ENCODE measurements at places on chromosomes 7 and 10.

DNA sequence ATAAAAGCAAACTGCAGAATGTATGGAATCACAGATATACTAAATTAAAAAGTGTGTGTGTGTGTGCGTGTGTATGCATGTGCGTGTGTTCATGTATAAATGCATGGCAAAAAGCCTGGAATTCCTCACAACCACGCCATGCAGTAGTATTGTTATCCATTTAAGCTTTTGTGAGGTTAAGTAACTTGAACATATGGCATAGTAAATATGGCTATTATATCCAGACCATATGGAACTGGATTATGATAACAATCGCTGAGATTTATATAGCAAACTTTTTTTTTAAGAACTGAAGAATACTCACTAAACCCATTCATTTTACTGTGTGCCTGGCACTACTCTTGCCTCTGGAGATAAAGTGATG lies 22.3 kb upstream of the NANOS1 start:
- DNase-seq: no peak

- no peak for DNase-seq
Measured at GRCh38 chr7:157041514-157042277, 31.2 kb upstream of the MNX1 start.

DNA sequence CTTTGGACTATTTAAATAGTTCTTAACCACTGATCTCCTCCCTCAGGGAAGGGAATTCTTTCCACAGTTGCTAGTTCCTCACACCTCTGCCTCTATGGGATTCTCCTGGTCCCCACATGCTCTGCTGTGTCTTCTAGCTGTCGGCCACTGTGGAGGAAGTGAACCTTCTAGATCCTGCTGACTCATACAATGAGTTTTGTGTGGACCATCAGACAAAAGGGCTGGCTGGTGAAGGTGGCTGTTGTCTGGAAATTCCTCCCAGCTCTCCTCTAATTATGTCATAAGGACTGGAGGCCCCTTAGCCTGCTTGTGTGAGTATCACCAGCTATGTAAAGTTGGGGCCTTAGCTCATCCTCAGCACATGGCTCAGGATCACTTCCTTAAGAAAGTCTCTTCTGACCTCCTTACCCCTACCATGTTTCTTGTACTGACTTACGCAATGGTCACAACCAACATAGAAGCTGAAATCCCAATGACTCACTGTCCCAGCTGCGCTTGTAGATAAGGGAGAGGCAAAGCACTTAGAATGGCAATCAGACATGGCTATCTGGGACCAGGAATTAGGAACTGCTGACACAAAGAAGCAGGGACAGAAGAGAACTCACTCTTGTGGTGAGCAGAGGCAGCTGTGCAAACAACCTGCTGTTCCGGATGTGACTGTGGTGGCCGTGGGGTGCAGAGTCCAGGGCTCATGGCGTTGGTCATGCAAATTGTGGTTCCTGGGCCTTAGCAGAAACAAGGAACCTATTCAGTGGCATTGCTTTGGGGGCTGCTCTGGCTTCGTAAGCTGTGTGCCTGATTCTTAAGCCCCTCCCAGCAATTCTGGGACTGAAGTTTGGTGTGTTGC lies 2.5 kb upstream of the MACC1 start:
- peak; percentile 99 for DNase-seq

DNA sequence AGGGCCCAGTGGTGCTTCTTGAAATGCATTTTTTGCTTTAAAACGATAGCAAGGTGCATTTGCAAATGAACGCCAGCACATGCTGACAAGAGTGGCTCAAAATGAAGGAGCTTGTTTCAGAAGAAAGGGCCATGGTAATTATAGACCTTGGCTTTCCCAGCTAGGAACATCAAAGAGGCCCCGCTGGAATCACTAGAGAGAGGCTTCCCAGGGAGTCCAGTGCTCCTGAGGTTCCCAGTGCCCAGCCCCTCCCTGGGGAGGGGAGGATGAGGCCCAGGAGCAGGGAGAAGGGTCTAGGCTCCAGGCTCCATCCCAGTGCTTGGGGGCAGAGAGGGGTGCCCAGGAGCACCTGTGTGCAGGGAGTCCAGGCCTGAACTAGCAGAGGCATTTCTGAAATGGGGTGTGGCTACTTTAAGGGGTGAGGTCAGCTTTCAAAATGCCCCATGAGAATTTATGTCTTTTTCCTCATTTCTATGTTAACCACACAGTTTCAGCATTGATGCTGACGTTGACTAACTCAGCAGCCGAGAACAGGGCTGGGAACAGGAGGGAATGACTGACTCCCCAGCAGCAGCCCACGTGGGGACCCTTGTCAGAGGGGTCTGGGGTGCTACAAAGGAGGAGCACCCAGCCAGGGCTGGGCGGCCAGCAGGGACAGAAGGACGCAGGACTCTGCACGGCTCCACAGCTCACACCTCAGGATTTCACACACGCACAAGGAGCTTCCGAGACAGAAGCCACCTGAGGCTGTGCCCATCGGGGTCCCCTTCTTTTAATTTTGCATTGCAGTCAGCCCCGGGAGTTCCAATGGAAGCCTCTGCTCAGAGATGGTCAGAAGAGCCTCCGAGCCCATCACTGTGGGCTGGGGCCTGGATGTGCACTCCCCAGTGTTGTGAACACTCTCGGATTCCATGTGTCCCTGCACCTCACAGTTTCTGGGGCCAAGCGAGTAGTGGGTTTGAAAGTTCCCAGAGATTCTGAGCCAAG lies 570.2 kb downstream of the PTPRN2 start:
- no peak for DNase-seq

DNA sequence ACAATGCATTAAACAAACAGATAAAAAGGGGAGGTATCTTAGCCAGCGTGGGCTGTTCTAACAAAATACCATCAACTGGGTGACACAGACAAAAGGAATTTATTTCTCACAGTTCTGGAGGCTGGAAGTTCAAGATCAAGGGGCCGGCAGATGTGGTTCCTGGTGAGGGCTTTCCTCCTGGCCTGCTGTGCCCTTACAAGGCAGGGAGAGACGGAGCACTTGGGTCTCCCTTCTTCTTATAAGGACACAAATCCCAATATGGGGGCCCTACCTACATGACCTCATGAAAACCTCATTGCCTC lies 281.6 kb upstream of the KLF14 start:
- no peak for DNase-seq

DNA sequence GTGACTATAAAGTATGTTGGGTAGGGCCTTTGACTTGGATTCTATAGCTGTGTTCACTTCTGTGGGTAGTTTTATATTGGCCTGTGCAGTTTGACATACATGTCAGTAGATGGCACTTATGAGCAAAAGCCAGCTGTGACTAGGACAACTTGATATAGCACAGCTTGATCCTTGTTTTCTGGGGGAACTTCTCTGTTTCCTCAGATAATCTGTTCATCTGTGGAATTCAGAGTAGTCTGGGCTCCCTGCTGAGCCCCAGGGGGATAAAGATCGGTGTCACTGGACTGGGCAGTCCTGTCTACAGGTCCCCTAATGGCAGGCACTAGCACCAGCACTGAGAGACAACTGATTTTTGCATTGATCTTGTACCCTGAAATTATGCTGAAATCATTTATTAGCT lies 25.4 kb downstream of the CYP2C9 start:
- DNase-seq: no peak

- no peak for DNase-seq
Measured at GRCh38 chr7:144682581-144683280, 153.1 kb downstream of the TPK1 start.

DNA sequence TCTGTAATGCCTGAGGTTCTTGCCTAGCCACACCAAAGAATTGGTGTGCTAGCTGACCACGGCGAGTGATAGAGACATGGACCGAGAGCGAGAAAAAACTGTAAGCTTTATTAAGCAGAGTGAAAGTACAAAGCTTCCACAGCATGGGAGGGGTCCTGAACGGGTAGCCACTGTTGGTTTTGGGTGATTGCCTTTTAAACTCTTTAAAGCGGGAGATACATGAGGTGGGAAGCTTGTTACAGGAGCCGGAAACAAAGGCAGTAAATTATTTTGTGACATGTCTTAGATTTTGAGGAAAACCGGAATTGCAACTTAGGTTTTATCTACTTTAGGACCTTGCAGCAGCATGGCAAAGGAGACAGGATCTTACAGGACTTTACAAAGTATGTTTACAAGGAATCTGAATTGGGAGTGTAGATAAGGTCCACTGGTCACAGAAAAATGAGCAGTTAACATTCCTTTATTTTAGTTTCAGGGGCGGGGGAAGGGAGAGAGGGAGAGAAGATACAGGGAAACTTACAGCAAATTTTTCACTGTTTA lies 252.7 kb upstream of the MBL2 start:
- DNase-seq: no peak

GRCh38 chr10:11113156-11113555 lies 95.5 kb downstream of the CELF2 start:
- no peak for DNase-seq

- DNase-seq: no peak
Measured at GRCh38 chr7:49389871-49390479, 383.5 kb upstream of the VWC2 start.

- no peak for DNase-seq
Measured at GRCh38 chr10:111887266-111887665, 296.3 kb downstream of the GPAM start.

- DNase-seq: no peak
Measured at GRCh38 chr10:18710201-18710653, 51.0 kb downstream of the ARL5B start.

GRCh38 chr10:132430861-132431271 lies 33.9 kb downstream of the PWWP2B start:
- DNase-seq: no peak

DNA sequence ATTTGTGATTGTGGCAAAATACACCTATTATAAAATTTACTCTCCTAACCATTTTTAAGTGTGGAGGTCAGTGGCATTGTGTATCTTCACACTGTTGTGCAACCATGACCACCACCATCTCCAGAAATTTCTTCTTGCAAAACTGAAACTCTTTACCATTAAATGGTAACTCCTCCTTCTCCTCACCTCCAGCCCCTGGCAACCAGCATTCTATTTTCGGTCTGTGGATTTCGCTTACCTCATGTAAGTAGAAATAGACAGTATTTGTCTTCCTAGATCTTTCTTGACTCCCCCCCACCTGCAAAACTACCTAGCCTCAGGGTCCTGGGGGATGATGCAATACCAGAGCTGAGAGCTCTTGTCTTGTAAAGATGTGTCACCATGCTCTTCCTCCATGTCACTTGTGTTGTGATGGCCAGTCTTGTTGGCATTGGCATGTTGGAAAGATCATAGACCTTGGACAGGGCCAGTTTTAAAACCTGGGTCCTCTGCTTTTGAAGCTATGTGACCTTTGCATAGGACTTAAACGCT lies 71.1 kb upstream of the EMX2 start:
- no peak for DNase-seq

DNA sequence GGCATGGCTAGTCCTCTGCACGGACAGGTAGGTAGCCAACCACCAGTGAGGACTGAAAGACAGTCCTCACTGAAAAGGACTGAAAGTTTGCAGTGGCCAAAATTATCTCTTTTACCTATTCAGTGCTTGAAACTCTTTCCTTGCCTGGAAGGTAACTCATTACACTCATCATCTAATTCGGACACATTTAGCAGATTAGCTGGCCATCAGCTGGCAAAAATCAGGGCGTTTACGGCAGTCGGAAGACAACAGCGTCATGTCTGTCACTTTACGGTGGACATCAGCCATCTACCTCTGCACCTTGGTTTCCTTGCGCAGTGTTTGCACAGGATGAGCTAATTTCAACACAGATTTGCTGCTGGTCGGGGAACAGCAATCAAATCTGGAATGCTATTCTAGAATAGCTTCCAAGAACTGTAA lies 740 bp downstream of the ANXA7 start:
- peak; percentile 29 for DNase-seq

GRCh38 chr10:10642751-10643150 lies 374.9 kb upstream of the CELF2 start:
- no peak for DNase-seq

GRCh38 chr7:27130540-27131389 lies at the start of gene HOXA4:
TSS of gene HOXA4 (minus strand) at chr7:27130757. CDS start at chr7:27130733, 24 bp downstream.
- no peak for DNase-seq

DNA sequence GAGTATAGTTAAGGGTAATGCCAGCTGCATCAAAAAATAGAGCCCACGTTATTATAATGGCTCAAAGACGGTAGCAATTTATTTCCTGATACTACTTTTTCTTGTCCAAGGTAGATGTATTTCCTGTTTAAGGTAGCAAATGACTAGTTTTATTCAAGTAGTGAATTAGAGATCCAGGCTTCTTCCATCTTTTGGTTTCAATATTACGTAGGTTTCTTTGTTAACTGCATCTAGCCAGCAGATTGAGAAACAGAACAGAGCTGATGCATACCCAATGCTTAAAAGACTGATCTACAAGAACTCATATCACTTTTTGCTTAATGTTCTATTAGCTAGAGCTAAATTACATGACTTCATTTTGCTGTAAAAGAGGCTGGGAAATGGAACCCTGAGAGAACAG lies 992.1 kb downstream of the NRG3 start:
- no peak for DNase-seq

DNA sequence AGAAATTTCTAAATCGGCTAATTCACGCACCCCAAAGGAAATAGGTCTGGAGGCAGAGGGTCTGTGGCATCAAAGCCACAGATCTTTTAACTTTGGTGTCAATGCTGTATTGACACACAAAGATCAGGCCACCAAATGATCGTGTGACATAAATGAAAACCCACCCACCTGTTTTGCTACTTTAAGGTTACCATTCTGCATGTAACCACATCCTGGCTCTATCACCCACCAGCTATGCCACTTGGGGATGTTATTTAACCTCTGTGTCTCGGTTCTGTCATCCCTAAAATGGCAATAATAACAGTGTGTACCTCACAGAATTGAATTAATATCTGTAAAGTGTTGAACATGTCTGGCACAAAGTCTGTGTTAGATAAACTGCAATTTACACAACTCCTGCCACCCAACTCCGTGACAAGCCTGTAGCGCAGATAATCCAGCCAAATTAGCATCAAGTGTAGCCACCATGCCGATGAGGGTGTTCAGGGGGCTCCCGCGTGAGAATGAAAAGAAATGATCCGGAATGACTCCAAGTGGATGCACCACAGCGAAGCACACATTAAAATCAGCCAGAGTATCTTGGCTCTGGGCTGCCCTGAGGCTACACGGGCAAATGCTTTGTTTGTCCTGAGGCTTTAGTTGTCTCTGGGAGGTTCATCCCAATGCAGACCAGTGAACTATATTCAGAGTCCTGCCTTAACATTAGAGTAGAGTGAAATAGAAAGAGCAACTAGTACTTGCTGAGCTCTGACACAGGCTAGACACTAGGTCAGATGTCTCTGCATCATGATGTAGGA lies 158.4 kb upstream of the NEBL start:
- no peak for DNase-seq
